ENCODE measurements at places on chromosomes 1 and 21.

DNA sequence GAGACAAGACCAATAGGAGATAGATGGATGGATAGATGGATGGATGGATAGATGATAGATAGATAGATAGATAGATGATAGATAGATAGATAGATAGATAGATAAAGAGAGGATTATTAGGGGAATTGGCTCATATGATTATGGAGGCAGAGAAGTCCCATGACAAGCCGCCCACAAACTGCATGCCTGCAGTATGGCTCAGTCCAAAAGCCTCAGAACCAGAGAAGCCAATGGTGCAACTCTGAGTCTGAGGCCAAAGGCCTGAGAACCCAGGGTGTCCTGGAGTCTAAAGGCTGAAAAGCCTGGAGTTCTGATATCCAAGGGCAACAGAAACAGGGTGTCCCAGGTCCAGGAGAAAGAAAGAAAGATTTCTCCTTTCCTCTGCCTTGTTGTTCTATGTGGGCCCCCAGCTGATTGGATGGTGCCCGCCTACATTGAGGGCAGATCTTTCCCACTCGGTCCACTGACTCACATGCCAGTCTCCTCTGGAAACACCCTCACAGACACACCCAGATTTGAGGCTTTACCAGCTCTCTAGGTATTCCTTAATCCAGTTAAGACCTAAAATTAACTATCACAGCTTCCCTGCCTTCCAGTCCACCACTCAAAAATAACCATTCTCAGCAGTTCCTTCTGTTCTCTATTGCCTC, 39.6 kb upstream of the IRF2BP2 start:
- no peak for DNase-seq

DNA sequence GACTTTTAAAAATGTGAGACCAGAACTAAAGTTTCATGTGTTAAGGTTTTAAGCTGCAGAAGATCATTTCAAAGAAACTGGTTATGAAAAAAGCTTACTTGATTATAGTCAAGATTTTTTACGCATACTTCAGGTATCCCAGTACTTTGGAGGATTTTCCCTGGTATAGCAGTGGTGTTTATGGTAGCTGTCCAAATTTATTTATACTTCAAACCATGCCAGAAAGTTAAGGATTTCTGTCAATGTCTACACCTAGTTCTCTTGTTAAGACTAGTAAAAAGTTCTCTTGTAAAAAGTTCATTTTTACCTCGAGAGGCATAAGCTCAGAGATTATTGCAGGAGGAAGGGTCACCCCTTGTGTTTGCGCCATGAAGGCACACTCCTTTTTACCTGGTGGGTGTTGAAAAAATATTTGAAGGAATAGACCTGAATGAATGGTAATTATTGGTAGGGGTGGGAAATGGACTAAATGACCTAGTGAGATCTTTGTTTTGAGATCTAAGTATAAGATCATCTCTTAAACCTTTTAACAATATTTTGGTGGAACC, 2.8 kb downstream of the DYRK1A start:
- no peak for DNase-seq

DNA sequence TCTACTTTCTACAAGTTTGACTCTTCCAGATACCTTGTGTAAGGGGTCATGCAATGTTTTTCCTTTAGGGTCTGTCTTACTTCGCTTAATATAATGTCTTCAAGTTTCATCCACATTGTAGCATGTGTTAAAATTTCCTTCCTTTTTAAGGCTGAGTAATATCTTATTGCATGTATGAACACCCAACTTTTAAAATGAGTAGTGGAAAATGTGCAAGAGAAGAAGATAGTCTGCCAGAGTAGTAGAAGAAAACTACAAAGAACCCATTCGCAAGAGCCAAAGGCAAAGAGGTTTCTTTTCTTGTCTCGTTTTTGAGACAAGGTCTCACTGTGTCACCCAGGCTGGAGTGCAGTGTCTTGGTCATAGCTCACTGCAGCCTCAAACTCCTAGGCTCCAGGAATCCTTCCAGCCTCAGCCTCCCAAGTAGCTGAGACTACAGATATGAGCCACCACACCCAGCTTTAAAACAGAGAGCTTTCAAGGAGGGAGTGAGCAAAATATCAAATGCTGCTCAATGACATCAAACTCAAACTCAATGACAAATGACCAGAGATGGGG, 9.4 kb downstream of the IL23R start:
- DNase-seq, result no peak

DNA sequence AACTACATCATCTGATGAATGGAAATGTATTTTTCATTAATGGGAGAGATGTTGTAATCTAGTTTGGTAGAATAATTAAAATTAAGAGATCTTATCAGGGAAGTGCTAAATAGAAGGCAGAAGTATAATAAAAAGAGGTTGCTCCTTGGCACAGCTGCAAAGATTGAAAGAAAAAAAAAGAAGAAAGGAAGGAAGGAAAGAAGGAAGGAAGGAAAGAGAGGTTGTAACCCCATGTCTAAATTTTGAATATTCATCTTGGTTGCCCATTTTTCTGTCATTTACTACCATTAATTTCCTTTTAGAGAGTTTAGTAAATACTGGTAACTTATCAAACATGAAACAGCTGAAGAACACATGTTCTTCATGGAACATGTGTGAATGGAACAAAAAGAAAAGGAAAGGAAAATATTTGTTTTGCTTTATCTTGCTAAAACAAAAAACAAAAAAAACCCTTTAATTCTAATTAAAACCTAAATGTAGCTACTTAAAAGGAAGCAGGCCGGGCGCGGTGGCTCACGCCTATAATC, 10.5 kb upstream of the MDM4 start:
- DNase-seq, result no peak

DNA sequence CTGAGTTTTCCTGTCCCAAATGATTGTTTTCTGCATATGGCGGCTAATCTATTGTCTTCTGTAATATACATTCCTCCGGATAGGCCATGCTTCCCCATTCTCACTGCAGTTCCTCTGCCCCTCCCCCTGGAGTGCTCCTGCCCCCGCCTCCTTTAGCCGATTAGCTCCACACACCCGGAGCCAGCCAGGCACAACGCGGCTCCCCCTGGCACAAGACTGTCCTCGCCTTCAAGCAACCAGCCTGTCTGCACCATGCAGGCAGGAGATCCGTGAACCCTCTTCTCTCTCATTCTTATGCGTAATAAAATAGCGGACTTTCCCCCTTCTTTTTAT, 18.0 kb downstream of the SERTAD4 start:
- DNase-seq, result no peak

DNA sequence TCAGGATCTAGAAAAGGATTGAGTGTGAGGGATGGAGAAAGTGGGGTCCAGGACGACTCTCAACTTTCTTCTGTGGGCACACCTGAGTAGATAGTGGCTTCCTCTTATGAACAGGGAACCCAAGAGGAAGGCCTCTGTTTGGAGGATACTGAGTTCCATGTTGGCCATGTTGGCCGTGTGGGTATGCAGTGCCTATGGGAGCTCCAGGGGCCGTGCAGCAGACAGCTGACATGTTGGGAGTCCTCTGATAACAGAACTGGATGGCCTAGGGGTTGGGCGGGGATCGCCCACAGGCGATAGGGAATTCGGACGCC, 43.0 kb downstream of the TMEM53 start:
- no peak for DNase-seq

DNA sequence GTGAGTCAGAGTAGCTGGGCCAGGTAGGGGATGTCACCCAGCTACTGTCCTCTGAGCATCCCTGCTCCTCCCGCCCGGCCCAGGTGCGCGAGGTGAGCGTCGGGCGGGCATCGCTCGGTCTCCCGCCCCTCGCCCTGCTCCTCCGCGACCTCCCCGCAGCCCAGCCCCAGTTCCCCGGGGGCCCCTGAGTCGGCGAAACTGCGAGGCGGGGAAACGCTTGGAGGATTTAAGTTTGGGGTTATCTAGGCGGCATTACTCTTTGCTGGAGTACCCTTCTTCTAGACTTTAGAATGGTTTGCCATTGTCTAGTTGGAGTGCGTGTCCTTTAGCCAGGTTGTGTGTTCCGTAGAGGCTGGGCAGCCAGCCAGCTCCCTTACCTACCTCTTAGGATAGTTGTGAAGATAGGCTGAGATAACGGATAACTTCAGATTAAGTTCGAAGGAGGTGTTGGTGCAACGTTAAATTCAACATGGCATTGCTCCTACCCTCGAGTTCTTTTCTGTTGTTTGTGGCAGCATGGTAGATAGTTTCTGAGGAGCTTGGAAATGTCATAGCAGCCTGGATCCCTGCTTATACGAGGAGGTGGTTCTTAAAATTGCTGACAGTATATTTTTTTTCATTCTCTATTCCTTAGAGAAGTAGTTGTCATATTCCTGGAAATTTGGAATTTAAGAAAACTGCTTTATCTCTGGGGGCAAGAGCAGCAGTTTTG, 697 bp downstream of the AGO3 start:
- no peak for DNase-seq

DNA sequence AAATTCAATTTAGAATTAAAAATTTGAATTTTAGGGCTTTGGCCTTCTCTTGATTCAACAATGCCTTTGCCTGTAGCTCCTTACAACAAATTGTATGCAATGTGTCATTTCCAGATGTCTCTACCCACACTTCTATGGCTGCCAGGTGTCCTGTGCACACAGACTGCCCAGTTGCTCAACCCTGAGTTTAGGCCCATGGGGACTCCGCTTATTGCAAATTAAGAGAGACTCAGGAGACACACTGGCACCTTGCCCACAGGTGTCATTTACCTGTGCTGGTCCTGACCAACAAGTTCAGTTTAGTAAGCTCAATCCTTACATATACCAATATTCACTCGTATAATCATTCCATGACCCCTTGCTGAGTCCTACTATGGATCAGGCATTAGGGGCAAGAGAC, 236.1 kb downstream of the OMA1 start:
- DNase-seq, result no peak

- no peak for DNase-seq
These were observed 130.3 kb downstream of the GLIS1 start for GRCh38 chr1:53608676-53609075.

DNA sequence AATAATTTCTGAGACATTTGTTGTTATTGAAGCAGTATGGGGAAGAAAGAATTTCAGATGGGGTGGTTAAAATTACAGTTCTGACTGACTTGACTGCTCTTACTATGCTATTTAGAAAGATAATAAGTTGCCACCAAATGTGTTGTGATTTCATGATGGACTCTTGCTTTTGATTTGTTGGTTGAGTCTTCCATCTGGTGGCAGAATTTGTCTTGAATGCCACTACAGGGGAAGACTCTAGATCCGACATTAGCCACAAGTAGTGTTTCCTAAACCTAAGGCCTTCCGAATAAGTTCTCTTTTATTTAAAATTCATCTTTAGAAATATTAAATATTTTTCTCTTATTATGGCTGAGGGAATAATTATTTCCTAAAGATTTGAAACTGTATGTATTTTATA, 190.9 kb upstream of the ADGRL4 start:
- no peak for DNase-seq

DNA sequence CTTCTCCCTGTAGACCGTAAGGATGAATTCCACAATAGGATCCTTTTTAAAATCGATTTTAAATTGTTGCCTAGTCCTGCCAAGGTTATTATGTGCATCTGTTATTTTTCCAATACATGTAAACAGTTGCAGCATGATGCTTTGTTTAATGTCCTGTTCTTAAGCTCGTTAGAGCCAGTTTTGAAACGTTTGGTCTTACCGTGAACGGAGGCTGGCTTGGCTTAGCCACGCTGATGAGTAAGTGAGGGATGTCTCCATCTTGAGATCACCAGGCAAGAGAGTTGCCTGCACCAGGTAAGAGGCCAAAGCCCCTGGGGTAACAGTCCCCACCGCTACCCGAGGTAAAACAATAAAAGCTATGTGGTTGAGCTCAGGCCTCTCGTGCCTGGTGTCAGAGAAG, 17.3 kb downstream of the CSTB start:
- no peak for DNase-seq

- peak; percentile 81 for DNase-seq
These were observed 10.0 kb upstream of the FAAP20 start for GRCh38 chr1:2204415-2205190.

- no peak for DNase-seq
These were observed 10.6 kb downstream of the THBS3 start for GRCh38 chr1:155196893-155197638.

- peak; percentile 56 for DNase-seq
These were observed 49.4 kb upstream of the KIAA1614 start for GRCh38 chr1:180863158-180863775.

GRCh38 chr21:42568866-42569731, 55.4 kb downstream of the SLC37A1 start:
- DNase-seq, result no peak

GRCh38 chr1:47940326-47940725, 56.9 kb downstream of the TRABD2B start:
- no peak for DNase-seq

DNA sequence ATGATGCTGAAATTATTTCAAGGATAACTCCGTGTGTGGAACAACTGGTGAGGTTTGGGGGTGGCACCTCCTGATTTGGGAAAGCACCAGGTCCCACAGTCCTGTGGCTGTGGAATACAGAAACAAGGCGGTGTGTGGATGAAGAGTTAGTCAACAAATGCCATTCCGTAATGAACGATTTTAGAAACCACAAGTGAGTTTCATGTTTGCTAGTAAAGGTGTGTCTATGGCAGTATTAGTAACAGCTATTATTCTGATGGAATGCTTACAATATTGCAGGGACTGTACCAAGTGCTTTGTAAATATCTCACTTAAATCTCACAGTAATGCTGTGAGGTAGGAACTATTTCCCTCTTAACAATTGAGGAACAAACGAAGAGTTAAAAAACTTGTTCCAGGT, 53.8 kb downstream of the B3GALNT2 start:
- no peak for DNase-seq

- no peak for DNase-seq
These were observed 13.3 kb upstream of the TTF2 start for GRCh38 chr1:117046781-117047180.

DNA sequence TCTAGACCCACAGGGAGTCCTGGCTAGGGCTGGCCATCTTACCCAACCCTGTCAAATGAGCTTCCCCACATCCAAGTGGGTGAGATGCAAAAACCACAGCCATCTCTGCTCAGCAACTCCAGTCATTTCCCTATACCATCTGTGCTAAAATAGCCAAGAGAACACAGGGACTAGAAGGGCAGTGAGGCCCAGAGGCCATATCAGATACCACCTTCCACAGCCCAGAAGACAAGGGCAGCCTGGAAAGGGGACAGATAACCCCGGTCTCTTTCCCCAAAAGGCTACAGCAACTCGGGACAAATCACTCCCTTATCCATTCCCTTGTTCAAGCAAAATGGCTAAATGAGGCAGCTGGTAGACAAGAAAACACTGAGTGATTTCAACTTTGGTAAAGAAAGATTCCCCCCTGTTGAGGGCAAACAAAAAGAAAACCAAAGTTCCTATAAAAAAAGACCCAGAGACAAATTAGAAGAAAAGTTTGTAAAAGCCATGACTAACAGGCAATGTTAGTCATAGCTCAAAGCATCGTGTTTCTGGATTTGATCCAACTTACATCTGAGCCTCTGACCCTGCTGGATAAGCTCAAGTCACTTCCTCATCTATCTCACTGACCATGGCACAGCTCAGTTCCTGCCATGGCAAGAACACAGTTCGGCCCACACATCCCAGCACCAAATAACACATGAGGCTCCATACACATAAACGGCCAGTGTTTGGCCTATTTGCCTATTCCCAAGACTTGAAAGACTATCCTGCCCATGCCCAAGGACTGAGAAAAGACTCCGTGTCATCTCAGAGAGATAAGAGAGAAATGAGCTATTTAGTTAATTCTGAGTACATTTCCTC, 3.1 kb downstream of the LAMB3 start:
- no peak for DNase-seq
